GM23248 (cell line): ENCODE measurements at places on chromosomes 12 and 14. TPM values are rescaled to one million over a fixed set of nuclear protein-coding genes. Genes with fewer than 3 reads are reported as not detected.

Gene SLC10A1
- not detected in 2 replicates for total RNA-seq

Gene C12orf50
- total RNA-seq: not detected in 2 replicates

Gene WDHD1
- total RNA-seq: 6.3 and 9.6 TPM in 2 replicates

DNA sequence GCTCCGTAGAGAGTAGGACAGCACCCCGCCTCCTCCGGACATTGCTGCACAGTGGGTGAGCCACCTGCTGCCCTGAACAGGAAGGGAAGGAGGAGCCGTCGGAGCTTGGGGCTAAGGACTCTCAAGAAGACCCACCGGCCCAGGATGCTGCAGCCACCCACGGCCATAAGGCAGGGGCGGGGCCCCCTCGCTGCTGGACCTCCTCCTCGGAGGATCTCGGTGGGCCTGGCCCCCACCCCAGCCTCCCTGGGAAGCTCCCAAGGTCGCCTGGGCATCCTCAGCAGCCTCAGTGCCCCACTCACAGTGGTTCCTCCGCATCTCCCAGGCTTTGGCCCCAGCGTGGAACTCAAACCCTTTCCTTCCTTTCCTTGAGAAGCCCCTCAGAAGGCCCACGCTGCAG, 68.6 kb upstream of the DIO3 start:
- no peak for DNase-seq

DNA sequence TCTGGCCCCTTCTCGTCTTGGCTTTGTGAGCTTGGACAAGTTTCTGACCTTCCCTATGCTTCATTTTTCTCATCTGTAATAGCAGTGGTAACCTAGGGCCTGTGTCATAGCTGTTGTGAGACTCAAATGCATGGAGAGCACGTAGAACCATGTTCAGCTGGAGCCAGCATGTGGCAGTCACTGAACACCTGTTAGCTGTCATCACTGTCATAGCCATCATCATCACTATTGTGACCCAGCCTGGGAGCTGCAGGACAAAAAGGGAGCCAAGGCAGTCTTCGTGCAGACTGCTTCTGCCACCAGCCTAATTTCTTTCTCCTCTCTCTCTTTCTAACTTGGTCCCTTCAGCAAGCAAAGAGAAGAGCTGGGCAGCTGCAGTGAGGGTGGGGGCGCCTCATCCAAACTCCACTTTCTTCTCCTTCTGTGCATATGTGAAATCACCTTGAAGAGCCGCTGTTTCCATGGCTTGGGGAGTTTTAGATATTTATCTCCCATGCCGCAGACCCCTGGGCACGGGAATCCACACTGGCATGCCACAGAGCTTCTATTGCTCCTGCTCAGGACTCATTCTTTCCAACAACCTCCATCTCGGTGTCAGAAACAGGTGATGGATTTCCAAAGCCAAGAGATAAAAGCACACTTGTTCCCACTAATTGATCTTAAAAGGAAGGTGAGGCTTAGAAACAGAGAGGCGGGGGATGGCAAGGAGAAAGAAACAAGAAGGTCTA, 87.0 kb downstream of the SRRM4 start:
- no peak for DNase-seq
